T-helper 22 cell (primary cell): ENCODE measurements at places on chromosomes 7 and 10.
A peak's percentile ranks its signal among the peaks of the same experiment; 100 is the strongest.

- no peak for DNase-seq
Measured at GRCh38 chr7:123494193-123494796, 40.1 kb downstream of the IQUB start.

GRCh38 chr7:157462840-157463239 lies 126.0 kb downstream of the DNAJB6 start:
- DNase-seq, result no peak

- DNase-seq, result no peak
Measured at GRCh38 chr10:106089855-106090254, 1074.7 kb downstream of the SORCS1 start.

GRCh38 chr7:82600531-82600930 lies 157.0 kb upstream of the CACNA2D1 start:
- DNase-seq, result no peak

- DNase-seq, result peak; percentile 63
Measured at GRCh38 chr7:121395961-121396757, at the start of gene FAM3C. Gene FAM3C, minus strand, starts transcription at chr7:121396308. Its CDS starts 13,339 bp downstream, at chr7:121382969.

DNA sequence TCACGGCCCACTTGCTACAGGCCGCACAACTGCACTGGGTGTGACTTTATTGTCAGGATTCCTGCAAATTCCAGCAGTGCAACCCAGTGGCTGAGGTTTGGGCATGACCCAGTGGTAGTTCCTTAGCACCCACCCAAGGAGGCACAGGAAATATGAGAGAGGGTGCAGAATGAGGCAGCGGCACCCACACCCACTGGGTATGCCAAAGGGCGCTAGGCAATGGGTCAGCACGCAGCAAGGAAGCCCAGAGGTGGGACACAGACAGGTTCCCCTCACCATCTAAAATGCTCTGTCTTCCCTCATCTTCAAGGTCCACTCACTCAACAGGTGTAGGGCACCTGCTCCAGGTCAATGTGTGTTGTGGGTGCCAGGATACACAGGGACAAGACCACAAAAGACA lies 357.8 kb upstream of the MKI67 start:
- DNase-seq, result no peak

DNA sequence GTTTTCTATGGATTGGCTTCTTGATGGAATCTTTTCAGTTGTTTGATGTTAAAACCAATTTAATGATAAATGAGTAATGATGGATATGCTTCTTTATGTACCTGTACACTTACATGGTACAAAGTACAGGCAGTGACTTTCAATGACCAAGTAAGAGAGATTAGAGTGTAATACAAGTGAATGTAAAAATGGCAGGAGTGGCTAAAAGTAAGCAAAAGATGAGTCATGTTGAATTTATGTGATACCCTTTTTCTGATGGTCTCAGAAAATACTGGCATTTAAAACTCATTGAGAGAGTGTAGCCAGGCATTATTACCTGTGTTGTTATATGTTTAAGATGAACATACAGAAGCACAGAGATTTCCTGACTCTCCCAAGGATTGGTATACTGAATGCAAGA lies 97.1 kb downstream of the GPR85 start:
- no peak for DNase-seq

- DNase-seq, result no peak
Measured at GRCh38 chr10:59085711-59086502, 90.5 kb upstream of the PHYHIPL start.

DNA sequence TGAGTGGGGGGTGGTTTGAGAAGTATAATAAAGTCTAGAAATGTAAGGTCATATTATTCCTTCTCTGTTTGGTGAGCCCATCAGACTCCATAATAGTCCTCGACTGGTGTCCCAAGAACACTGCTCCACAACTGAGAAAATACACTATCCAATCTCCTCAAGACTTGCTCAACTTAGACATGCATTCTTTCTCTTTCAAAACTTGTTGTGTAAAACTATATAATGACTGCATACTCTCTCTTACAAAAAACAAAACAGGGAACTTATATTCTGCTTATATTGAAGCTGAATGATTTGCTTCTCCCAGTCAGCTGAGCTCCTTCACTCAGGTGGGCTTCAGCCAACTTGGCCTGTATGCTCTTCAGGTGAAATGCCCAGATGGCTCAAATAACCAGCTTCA lies 204.7 kb downstream of the ZNF365 start:
- no peak for DNase-seq

DNA sequence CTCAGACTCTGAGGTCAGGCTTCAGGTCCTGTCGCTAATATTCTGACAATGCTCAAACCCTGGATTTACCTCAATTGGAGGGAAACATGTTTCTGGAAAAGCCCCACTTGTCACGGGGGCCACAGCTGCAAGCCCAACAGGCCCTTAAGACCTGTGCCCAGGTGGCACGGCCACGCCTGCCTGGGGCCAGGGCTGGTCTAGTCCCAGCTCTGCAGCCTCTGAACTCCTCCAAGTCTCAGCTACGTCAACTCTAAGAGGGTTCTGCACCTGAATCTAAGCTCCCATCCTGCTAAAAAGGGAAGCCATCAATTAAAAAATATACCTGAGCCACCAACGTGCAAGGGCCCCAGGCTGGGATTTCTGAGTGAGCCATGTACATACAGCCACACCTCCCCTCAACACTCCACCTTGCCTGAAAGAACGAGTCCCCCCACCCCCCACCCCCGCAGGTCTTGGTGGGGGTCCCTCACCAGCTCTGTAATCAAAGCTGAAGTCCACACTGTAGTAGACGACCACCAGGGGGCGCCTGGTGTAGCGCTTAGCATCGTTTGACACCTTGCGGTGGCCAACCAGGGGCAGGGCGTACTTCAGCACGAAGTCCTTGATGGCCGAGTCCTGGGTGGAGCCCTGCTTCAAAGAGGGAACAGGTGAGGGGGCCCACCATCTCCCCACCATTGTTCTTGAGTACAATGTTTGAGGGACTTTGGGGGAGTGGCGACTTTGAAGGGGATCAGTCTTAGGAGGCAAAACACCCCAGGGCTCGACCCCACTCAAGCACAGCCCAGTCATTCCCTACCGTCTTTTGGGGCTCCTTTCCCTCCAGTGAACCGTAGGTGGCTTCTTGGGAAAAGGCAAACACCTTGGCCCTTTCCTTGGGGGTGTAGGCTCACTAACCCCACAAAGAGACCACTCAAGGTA lies 22.6 kb downstream of the PDIA4 start:
- DNase-seq, result peak; percentile 59

GRCh38 chr10:118914629-118915028 lies 114.9 kb upstream of the NANOS1 start:
- no peak for DNase-seq

- no peak for DNase-seq
Measured at GRCh38 chr7:155792315-155792960, 19.8 kb downstream of the SHH start.

GRCh38 chr10:69634759-69635425 lies 4.8 kb downstream of the FAM241B start:
- DNase-seq, result no peak

DNA sequence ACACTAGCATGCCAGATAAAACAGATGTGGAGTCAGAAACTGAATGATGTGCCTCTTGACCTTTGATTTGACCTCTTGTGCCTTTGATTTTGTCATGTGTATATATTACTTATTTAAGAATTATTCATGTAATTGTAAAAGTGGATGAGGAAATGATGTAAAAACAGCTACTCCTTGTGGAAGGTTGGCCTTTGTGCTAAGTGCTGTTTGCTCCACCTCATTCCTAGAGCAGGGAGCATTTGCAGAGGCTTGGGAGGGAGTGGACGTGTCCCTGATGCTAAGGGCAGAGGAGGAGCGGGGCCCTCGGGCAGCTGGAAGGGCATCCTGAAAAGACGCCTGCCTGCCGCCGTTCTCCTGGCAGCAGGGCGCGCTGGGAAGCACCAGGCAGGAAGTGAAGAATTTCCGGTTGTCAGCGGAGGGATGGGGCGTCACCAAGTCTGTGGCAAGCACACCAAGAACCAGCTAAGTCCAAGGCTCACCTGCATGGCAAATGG lies 197.6 kb upstream of the ZNF32 start:
- no peak for DNase-seq
